ENCODE measurements at places on chromosomes 6 and 20. TPM values are rescaled to one million over a fixed set of nuclear protein-coding genes. Genes with fewer than 3 reads are reported as not detected.

DNA sequence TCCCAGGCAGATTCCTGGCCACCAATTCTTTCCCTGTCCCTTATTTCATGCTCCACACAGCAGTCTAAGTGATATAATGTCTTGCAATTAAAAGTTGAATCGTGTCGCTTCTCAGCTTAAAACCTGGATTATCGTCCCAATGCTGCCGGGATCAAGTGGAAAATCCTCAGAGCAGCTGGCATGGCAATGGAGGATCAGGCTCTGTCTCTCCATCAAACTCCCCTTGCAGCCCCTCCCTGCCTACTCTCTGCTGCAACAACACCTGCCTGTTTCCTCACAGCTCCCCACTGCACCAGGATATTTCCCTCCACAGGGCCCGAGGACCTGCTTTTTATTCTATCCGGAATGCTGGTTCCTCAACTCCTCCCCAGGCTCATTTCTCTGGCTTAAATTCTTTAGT is 277.1 kb downstream of the SYNE1 start:
- DNase-seq = no peak

DNA sequence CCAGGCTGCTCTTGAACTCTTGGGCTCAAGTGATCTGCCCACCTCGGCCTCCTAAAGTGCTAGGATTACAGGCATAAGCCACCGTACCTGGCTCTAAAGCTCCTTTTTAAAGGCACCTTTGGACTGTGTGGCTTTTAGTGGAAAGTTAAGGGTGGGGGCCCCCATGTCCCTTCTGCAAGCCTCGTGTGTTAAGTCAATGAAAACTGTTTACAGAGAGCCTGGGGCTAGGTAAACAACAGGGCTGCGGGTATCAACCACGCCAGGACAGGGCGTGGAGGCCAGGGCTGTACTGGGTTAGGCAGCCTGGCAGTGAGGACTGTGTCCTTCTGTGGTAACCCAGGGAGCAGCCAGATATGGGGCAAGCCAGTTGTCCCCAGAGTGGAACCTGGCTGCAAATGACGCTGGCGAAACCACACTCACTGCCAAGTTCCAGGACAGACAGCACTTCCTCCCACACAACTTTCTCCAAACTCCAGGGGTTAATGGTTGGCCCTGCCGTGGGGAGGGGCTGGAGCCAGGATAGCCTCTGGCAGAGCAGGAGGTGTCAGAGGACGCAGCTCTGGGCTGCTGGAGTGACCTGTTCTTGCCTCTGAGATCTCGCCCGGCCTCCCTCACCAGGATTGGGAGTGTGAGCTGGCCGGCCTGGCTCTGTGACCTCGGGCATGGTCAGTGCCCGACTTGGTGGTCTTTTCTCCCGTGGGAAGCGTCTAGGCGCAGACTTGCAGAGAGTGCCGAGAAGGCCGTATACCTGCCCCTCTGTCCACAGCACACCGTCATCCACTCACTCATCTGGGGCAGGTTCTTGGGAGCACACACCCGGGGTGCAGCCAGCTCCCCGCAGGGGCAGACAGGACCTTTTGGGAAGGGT is 3.2 kb downstream of the SLC17A9 start:
- no peak for DNase-seq

DNA sequence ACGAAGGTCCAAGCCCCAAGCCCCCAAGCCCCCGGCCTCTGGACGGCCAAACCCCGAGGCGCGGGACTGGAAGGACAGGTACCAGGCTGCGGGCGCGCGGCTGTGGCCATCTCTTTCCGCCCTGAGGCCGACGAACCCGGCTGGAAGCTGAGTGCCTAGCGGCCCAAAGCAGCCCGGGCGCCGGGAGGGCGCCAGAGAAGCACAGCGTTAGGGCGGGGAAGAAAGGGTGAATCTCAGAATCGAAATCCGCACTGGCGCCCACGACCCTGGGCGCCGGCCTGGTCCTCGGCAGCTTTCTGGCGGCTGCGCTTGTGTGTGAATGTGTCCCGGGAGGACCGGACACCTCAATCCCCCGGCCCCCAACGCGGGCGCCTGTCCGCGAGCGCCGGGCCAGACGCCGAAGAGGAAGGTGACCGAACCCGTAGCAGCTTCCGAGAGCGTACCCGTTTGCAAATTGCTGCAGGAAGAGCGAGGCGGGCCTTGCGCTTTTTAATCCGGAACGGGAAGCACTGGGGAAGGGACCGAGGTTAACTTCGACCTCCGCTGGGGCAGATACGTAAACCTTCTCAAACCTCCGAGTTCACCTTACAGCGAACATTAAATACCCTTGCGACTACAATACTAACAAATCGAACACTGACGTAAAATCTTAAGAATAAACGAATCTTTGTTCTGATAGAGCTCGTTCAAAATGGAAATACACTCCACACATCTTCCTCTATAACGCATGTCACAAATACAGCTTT is 2.9 kb downstream of the NRN1 start:
- DNase-seq = peak; percentile 76

DNA sequence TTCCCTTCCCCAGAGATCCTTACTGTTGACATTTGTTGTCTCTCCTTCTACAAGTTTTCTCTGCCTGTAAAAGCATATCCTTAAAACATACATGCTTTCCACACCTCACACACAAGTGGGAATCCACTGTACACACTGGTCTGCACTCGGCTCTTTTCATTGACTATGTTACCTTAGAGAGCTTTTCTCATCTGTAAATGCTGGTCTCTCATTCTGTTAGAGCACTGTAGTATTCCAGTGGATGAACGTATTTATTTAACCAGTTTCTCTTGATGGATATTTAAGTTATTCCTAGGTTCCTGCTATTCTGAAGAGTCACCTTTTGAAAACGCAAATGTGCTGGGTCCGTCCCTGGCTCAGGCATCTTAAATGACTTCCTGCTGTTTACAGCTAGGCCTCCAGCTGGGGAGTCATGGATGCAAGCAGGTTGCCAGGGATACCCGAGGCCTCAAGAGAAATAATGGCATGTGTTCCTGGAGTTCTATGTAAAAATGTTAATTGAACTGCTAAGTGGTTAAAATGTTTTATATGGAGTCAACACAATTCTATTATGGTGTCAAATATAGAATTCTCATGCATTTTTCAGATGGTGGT is 61.1 kb upstream of the TGM3 start:
- peak; percentile 33 for DNase-seq

- peak; percentile 78 for DNase-seq
Measured at GRCh38 chr20:53547664-53548239, 45.9 kb downstream of the ZNF217 start.

GRCh38 chr6:71509191-71510005 is 220.8 kb downstream of the OGFRL1 start:
- DNase-seq = no peak

DNA sequence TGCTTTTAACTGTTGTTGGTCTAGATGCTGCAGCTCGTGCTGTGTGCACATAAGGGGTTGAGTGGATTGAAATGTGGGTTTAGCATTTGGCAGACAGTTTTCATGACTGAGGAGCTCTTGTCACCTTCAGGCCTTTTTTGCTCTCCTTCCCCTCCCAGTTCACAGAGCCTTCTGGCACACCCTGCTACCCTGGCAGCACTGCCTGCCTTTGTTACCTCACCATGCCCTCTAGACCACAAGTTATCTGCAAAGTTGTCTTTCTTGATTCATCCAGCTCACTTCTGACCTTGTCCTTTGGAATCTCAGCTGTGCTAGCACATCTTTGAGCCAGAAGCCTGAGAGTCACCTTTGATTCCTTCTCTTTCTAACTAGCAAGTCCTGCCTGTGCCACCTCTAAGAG is 348.9 kb upstream of the ZFP64 start:
- no peak for DNase-seq

GRCh38 chr6:111207141-111207858 is 120.0 kb downstream of the SLC16A10 start:
- peak; percentile 3 for DNase-seq

DNA sequence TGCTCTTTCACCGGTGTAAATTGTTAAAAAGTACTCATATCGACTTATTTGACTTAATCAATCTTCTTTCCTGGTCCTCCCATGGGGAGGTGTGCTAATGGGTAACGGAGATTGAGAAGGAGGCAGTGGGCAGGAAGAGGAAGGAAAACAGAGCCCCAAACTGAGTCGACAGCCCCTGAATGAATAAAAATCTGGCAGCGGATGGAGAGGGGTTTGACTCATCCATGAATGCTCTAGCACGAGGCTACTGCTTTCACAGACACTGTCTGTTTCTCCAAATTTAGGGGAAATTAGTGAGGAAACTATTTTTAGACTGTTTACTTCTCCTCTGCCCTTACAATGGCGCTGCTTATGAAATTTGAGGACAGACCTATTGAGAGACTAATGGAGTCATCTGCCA is 142.2 kb upstream of the ATXN1 start:
- peak; percentile 3 for DNase-seq

DNA sequence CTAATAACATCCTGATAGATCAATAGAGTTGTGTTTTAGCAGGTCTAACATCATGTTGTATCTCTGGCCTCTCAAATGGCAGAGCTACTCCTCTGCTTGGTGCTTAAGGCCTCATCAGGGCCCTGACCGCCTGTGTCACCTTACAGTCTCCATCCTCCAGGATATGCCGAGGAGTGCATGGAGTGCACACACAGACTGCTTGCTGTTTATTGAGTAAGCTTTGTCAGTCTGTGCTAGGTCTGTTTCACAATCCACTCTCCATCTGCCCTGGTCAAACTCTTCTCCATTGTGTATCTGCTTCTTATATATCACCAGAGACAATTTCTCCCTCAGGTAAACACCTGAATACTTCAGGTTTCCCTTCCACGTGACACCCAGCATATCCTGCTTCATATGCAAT is 136.1 kb downstream of the SLC24A3 start:
- no peak for DNase-seq

- DNase-seq = no peak
Measured at GRCh38 chr20:34410336-34410735, 47.3 kb downstream of the ITCH start.

DNA sequence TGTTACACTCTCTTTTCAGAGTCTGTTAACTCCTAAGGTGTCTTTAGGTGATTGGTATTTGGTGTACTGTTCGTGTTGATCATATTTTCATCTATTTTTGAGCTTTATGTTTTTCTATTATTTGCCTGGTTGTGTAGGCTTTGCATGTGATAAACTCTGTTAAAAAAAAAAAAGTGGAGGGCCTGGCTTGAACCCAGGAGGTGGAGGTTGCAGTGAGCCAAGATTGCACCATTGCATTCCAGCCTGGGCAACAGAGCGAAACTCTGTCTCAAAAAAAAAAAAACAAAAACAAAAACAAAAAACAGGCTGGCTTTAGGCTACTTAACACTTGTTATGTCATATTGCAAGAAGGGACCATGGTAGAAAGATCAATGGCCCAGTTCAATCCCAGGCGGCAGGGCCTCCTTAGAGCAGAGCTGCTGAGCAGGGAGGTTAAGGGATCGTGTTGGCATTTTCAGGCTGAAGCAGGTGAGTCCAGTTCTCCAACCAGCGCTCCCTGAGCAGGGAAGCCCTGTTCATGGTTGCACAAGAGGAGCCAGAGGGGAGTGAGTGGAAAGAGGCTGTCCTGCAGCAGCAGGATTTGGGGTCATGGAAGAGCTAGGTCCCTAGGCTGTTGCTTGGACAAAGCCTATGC is 8.5 kb downstream of the PYGB start:
- DNase-seq = no peak

The RBL1 gene
- 17.7 TPM for total RNA-seq

The HSPA1L gene
- total RNA-seq = 0.85 TPM

The ARMH2 gene
- total RNA-seq = not detected

The RBPJL gene
- total RNA-seq = not detected

The SAMD5 gene
- total RNA-seq = 1.1 TPM

The LY86 gene
- not detected for total RNA-seq

The TMEM170B gene
- 2.4 TPM for total RNA-seq

The TRIM40 gene
- total RNA-seq = not detected
